Epithelial cell of proximal tubule (primary cell): ENCODE measurements at places on chromosomes 2 and 18.

- no peak for DNase-seq
These were observed 180.4 kb downstream of the MCFD2 start for GRCh38 chr2:46735108-46735691.

DNA sequence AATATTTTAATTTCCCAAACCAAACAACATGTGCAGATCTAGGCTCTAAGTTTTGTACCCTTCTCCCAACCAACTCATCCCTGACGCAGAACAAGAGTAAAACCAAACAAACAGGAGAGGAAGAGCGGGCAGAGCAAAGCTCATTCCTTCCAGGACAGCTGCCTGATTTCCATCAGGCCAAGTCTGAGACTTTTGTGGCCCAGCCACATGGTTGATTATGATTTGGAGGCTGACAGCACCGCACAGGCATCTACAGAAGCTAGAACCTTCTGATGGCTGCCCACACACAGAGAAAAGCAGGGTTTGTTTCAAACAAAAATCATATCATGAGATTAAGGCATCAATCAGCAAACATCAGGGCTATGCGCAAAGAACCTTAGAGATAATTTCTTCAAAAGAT, 262.6 kb downstream of the TNS1 start:
- no peak for DNase-seq

DNA sequence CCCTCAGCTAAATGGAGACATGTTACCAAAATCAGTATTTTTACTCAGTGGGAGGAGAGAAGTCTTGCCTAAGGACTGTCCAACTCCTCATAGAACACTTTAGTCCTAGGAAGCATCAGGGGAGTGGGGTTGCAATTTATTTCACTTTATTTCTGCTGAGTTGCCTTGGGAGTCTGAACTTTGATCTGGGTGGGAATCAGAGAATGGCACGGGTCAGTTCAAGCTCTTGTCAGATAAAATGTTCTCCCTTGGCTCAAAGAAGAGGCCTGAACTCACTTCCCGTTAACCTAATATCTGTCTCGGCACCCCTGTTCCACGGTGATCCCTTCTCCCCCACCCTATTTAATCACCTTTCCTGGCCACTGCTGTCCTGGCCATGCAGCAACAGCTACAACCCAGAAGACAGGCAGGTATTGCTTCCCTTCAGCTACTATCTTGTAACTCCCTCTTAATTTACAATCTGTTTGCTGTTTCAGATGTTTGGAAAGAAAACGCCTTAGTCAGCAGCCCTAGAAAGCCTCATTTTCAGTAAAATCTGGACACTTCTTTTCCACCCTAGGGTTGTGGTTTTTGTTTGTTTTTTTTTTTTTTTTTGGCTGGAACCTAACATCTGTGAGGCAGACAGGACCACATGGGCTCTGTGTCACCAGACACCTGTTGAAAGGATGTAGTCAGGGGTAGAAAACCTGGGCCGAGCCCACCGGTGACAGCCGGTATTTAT, 52.5 kb downstream of the SERTAD2 start:
- no peak for DNase-seq

DNA sequence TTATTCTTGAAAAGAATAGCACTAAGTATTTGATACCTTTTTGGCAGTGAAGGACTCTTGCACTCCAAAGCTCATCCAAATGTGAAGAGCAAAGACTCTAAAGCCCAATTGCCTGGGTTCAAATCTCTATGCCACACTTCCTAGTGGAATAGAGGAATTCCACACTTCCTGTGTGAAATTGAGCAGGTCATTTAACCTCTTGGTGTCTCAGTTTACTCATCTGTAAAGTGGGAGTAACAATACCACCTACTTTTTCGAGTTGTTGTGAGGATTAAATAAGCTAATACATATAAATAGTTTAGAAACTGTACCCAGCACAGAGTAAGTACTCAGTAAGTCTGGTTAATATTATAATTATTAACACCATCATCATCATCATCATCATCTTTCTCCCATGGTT, 72.6 kb downstream of the AP1S3 start:
- DNase-seq: no peak

- DNase-seq: no peak
These were observed 466.0 kb upstream of the TNP1 start for GRCh38 chr2:217325816-217326215.

GRCh38 chr2:101828257-101828656, 130.8 kb downstream of the MAP4K4 start:
- no peak for DNase-seq

- no peak for DNase-seq
These were observed 129.5 kb downstream of the NDUFA10 start for GRCh38 chr2:239895669-239896068.

DNA sequence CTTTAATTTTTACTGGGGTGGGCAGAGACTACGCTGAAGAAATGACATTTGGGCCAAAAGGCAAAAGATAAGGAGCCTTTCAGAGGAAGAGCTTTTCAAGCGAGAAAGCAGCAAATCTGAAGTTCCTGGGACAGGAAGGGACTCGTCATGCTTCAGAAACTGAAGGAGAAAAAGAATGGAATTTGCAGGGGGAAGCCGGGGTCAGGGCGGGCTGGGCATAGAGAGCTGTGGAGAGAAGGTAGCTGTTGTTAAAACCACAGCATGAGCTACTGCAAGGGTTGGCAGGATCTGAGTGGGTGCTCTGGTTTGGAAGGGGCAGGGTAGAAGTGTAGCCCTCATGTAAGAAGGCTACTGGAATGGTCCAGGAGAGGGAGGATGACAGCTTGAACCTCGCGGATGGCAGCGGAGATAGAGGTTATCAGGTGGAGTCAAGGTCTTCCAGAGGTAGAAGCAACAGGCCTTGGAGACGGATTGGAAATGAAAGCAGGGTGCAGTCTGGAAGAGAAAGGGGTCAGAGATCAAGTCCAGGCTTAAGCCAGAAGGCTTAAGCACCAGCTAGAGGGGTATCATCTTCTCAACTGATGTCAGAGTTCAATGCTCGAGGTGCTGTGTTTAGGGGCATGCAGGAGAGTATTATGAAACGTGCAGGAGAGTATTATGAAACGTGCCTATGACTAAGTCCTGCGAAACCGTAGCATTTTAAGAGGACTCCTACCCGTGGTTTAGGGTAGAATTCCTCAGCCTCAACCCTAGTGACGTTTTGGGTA, 18.9 kb downstream of the ATP8B1 start:
- no peak for DNase-seq

- no peak for DNase-seq
These were observed 115.6 kb upstream of the ID2 start for GRCh38 chr2:8566155-8566670.

GRCh38 chr2:237403024-237403882, 10.7 kb downstream of the COL6A3 start:
- no peak for DNase-seq

GRCh38 chr2:9333591-9334171, 89.6 kb downstream of the ITGB1BP1 start:
- DNase-seq: no peak

- DNase-seq: peak; percentile 18
These were observed 530.3 kb upstream of the FSIP2 start for GRCh38 chr2:185208261-185208660.

DNA sequence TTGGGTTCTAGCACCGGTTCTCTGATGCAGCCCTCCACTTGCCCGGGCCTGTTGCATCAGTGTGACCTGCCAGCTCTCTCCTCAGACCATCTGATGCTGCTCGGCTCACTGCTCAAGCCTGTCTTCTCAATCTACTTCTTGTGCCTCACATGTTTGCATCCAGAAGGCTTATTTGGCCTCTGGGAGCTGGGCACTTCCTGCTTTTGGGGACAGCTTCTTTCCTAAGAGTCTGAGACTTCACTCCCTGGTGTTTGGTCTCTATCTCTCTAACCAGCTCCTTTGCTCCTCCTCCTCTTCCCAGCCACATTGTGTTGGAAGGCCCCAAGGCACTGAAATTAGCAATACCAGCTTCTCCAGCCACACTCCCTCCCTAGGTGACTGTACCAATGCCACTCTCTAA, 212.8 kb downstream of the CDCA7 start:
- no peak for DNase-seq

- DNase-seq: no peak
These were observed 122.4 kb downstream of the NFATC1 start for GRCh38 chr18:79518028-79518682.

DNA sequence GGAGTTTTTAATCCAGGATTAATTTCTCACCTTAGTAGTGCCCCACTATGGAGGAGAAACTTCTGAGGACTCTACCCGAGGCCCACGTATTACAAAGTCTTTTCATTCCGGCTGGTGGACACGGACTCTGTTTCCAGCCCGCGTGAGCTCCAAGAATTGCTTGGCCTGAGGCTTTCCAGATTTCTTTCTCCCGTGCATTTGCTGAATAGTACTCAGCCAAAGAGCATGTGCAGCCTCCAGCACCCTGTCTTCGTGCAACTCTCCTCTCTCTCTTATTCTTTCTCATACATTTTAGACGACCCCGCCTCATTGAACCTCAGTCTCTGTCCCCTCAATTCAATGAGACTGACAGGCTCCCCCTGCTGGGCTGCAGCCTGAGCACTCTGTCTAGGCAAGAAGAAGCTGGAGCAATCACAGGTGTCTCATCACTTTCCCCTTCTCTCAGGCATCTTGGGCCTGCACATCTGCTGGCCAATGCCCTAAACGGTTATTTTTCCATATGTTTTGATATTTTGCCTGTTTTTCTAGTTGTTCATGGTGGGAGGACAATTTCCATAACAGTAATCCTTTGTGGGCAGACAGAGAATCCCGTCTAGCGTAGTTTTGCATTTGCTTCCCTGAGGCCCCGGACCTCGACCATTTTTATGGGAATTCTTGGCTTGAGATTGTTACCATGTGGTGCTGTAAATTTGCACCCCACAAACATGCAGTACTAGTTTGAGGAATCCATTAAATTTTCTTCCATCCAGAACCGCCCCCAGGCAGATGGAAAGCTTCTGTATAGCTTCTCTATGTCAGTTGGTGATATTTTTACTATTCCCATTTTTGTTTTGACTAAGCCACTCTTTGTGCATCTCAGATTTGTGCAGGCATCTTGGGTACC, 50.1 kb upstream of the LPIN2 start:
- DNase-seq: no peak

- DNase-seq: no peak
These were observed 33.6 kb downstream of the HJURP start for GRCh38 chr2:233820774-233821105.

GRCh38 chr18:44811572-44812125, 131.0 kb downstream of the SETBP1 start:
- DNase-seq: no peak

GRCh38 chr2:38115216-38116032, 39.5 kb upstream of the CYP1B1 start:
- no peak for DNase-seq

- no peak for DNase-seq
These were observed 7.6 kb upstream of the TNS1 start for GRCh38 chr2:218010140-218010983.

- no peak for DNase-seq
These were observed 92.1 kb downstream of the PTGR3 start for GRCh38 chr18:75116809-75117208.

GRCh38 chr2:173963323-173963816, 1.8 kb downstream of the SP3 start:
- no peak for DNase-seq

DNA sequence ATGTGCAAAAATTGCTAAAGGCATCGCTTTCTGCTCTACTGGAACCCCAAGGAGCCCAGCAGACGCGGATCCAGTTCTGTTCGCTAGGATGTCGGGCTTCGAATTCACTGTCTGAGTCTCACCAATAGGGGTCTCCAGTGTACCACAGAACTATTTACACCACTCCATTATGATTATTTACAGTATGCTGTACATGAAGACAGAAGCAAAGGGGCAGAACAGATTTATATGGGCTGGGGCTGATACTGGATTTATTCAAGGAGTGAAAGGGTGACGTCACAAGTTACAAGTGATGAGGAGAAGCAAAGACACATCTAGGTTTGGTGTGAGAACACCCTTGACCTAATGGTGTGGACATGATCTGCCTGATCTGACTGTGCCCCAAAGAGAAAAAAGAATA, 185.3 kb upstream of the ATP5MC3 start:
- no peak for DNase-seq

GRCh38 chr18:36348971-36349417, 51.5 kb downstream of the FHOD3 start:
- DNase-seq: no peak

DNA sequence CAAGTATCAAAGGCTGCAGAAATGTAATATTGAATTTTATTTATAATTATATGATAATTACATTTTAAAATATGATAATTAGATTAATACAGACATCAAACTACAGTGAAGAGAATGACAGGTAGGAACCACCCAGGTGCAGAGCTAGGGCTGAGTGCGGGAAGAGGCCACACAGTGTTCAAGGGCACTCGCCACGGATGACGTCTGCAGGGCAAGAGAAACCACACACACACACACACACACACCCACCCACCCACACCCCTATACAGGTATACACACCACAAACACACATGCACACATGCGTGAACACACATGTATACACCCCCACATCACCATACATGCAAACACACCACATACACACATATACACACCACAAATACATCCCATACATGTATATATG, 41.2 kb downstream of the MBP start:
- DNase-seq: no peak

- no peak for DNase-seq
These were observed 68.0 kb upstream of the CRIM1 start for GRCh38 chr2:36287363-36288275.

DNA sequence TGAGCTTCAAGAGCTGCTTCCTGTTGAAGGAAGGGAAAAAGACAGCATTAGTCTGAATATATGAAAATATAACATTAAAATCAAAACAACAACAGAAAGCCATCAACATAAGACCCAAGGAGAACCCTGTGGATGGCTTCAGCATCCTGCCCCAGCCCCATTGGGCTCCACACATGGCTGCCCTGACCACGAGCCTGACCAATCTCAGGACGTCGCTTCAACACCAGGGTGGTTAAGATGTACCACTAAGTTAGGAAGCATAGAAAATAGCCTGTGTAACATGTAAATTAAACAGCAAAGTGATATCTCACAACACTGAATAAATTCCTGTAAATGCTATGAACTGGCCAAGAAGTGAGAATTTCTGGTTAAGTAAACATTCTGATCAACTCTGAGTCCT, 77.2 kb upstream of the CD226 start:
- no peak for DNase-seq

- DNase-seq: no peak
These were observed 1068.4 kb downstream of the LRP1B start for GRCh38 chr2:141062443-141062842.
